ENCODE measurements at places on chromosomes 1 and 21. TPM values are rescaled to one million over a fixed set of nuclear protein-coding genes. Genes with fewer than 3 reads are reported as not detected.

The A3GALT2 gene
- not detected for total RNA-seq

The UBIAD1 gene
- total RNA-seq = 38.3 TPM

The BNIPL gene
- 1.0 TPM for total RNA-seq

The NFASC gene
- not detected for total RNA-seq

The ARPC5 gene
- total RNA-seq = 96.8 TPM

The SLC41A1 gene
- 20.2 TPM for total RNA-seq

The RNU1-2 gene
- 3,337 TPM for total RNA-seq

The LAX1 gene
- 36.1 TPM for total RNA-seq

The GPR52 gene
- 11.3 TPM for total RNA-seq

The IVL gene
- total RNA-seq = not detected

The MR1 gene
- total RNA-seq = 20.5 TPM

The GNG5 gene
- 58.8 TPM for total RNA-seq

The FCRL5 gene
- total RNA-seq = not detected

DNA sequence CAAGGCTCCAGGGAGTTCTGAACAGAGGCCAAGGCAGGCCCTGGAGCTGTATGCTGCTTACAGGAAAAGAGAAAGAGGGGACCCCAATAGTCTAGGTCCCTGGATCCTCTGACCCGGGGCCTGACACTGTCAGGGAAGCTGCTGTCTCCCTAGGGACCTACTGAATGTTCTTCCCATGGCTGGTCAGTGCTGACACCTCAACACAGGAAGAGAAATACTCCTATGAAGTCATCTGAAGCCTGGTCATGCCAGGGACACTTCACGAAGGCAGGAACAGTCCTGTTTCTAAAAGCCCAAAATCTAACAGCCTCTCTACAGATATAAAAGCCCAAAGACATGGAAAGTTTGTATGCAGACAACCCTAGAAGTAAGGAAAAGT, 1.7 kb upstream of the LAD1 start:
- no peak for DNase-seq

GRCh38 chr1:193185901-193186731, at the start of gene B3GALT2:
Gene B3GALT2 (minus strand): TSS chr1:193186613. CDS start chr1:193181562, 5,051 bp downstream.
- no peak for DNase-seq

- no peak for DNase-seq
Observed at GRCh38 chr1:58699011-58699762, 675 bp downstream of the MYSM1 start.

DNA sequence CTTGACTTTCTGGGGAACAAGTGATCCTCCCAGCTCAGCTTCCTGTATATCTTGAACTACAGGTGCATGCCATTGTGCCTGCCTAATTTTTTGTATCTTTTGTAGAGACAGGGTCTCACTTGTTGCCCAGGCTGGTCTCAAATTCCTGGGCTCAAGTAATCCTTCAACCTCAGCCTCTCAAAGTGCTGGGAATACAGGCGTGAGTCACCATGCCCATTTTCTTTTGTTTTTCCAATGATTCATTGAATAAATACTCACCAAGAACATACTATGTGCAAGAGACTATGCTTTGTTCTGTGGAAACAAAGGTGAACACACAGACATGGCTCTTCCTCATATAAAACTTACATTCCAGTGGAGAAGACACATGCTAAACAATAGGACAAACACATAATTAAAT, 407.8 kb upstream of the DAB1 start:
- DNase-seq = no peak

GRCh38 chr1:36963006-36963405, 71.3 kb downstream of the GRIK3 start:
- DNase-seq = no peak

DNA sequence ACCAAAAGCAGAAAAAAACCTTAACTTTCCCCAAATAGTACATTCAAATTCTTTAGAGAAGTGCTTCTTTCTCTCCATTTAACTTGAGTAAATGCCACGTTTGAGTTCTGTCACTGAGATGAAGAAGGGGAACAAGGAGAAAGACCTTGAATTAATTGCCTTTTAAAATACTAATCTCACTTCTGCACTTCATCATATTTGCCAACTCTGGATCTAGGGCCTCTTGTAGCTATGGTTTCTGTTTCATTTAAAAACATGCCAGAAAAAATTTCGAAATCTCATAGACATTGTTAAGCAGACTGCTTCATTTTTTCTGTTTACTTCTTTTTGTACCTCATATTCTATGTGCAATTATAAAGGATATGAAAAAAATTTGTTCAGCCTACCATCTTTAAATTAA, 24.6 kb downstream of the MIXL1 start:
- DNase-seq = no peak

- DNase-seq = no peak
Observed at GRCh38 chr1:205518661-205519540, 14.4 kb downstream of the CDK18 start.

DNA sequence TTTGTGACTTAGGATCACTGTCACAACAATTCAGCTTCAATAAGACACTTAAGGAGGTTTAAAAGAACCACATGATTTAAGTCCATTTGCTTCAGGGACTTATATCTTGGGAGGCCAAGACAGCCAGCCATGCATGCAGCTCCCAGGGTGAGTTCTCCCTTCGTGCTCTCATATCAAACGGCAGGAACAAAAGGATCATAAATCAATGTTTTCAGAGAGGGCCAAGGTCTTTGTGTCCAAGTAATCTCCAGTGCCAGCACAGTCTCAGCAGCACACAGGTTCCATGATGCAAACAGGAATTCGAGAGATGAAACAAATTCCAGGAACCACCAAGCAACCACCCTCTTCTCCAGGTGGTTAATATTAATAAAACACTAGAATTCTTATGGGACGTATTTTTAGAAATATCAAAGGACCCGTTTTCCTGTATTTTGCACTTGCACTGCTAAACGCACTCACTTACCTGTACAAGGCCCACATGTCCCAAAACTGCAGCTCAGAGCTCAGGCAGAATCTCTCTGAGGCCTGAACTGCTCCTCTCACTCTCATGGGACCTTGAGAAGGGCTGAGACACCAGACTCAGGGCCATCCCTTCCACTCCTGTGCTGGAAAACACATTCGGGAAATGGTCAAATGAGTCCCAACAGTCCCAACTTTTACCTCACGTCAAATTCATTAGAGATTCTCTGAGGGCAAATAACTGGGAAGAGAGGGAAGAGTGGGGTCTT, 100.0 kb upstream of the RAB4A start:
- no peak for DNase-seq

DNA sequence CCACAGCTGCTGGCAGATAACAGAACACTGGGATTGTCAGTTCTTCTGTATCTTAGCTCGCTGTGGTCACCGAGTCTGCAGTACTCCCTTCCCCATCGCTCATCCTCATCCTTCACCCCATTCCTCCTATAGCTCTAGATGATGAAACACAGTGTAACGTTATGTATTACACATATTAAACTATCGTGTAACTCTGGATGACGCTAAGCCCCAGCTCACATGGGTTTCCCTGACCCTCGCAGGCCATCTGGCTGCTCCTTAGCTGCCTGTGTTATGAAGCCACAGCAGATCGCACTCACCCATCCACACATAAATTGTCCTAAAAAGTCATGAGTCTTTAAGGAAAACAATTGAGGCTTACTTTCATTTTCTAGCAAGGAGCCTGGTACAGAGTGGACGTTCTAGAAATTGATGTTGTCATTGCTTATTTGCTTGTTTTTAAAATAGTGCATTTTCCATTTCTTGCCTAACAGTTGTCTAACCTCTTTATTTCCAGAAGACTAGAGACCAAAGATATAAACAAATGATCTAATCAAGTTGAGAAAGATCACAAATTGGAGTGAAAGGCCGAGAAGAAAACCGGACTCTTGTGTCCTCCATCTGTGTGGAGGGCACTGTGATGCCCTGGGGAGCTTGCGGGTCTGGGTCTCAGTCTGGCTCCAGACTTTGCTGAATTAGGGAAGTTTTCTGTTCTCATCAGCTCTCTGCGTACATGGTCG, 24.3 kb upstream of the PCP4 start:
- DNase-seq = no peak

GRCh38 chr21:27839512-27840115, 872.7 kb upstream of the ADAMTS5 start:
- DNase-seq = no peak

DNA sequence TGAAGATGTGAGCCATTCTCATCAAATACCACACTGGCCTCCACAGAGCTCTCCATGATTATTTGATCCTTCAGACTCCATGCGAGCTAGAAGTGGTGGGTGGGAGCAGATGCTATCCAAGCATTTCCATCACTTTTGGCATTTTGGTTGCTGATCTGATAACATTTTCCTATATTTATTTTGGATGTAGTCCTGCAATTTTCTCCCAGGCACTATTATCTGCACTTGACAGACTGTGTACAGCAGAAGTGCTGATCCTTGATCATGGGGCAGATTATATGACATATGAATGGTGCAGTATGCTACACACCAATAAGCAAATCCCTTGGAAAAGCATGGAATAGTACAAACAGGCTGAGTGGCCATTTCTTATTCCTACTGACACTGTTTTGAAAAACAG, 167.6 kb upstream of the LRRC7 start:
- no peak for DNase-seq

GRCh38 chr1:16138772-16139221, 17.1 kb downstream of the EPHA2 start:
- DNase-seq = no peak

DNA sequence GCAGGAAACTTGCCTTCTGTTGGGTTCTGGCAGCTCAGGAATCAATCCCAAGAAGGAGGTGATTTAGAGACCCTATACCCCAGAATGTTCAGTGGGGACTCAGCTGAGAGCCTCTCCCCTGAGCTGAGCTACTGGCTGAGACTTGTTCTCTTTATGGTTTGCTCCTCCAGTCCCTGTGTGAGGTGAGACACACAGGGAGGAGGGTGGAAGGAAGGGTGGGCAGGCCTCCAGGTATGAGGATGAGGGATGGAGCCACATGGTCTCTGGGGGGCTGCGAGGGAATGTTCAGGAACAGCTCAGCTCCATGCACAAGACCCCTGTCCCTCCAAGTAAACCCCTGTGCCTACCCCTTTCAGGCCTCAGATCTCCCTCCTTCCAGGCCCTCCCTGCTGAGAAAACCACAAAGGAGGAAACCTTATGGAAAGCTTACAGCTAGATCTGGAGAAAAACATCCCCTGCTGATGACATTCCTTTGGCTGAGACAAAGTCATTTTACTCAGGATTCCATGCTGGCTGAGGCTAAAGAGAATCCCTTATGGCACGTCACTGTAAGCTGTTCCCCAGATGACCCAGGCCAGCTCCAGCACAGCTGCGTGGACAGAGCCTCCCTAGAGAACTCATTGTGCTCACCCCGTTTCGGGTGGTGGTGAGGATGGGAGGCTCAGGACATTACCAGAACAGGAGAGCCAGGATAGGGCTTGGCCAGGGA, 91.5 kb upstream of the IPO9 start:
- DNase-seq = no peak

- no peak for DNase-seq
Observed at GRCh38 chr1:100628631-100629081, 90.7 kb downstream of the GPR88 start.

GRCh38 chr1:212466437-212466836, 33.7 kb downstream of the NENF start:
- DNase-seq = no peak

GRCh38 chr1:109882288-109883245, 28.1 kb upstream of the CSF1 start:
- DNase-seq = no peak

DNA sequence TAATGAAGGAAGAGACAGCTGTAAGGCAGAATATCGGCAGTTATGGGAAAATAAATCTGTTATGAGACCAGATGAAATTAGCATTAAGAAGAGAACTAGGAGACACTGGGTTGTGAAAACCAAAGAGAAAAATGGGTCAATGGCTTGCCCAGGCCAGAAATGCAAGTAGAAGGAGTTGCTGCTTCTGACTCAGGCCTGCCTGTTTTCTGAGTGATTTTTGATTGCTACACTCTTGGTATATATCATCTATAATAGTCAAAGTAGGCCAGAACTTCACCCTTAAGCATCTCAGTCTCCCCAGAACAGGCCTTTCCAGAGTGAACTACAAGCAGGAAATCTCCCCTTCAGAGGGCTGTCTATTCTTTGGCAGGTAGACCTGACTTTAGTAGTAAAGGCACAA, 107.0 kb downstream of the NRIP1 start:
- no peak for DNase-seq

GRCh38 chr1:199305053-199305452, 666.2 kb downstream of the PTPRC start:
- no peak for DNase-seq

GRCh38 chr1:28123461-28123961, 35.1 kb upstream of the EYA3 start:
- no peak for DNase-seq

GRCh38 chr1:106207185-106207584, 849.3 kb upstream of the PRMT6 start:
- DNase-seq = no peak

- DNase-seq = no peak
Observed at GRCh38 chr1:184088037-184088436, 36.5 kb downstream of the TSEN15 start.

DNA sequence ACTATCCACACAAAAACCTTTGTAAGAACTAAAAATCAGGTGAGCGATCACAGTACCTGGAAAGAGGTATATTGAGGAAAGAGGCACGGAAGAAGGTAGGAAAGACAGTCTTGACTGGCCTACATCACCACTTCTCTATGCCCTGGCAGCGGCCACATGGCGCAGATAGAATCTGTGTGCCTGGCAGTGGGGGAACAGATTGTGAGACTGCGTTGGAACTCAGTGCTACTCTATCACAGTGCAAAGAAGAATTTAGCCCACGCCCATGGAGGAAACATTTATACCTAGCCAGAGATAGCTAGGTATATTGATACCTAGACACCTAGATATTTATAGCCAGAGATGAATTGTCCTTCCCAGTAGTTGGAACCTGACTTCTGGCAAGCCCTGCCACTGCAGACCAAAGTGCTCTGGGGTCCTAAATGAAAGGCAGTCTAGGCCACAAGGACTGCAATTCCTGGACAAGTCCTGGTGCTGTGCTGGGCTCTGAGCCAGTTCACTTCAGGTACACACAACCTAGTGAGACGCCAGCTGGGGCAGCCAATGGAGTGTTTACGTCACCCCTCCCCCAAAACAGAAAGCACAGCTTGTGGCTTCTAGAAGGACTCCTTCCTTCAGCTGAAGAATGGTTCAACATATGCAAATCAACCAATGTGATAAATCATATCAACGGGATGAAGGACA, 51.9 kb downstream of the DHX9 start:
- no peak for DNase-seq

DNA sequence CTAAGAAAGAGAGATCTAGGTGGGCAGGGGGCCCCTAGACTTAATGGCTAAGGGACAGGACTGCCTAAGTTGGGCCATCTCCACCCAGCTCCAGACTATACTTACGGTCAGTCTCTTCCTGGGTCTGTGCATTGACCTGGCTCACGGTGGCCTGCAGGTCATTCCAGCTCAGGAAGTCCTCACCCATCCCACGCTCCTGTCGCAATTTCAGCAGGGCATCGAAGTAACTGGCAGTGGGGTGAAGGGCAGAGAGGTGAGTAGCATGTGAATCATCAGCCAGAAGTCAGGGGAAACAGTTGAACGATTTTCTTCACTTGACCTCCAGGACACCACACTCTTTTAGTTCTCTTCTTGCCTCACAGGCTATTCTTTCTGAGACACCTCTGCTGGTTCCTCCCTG, 20.5 kb downstream of the IQGAP3 start:
- no peak for DNase-seq

- DNase-seq = no peak
Observed at GRCh38 chr1:94514095-94514727, 27.3 kb downstream of the F3 start.

Measured in naive thymus-derived CD4-positive, alpha-beta T cell (primary cell).